ENCODE measurements at places on chromosomes 2 and 18.
A peak's percentile ranks its signal among the peaks of the same experiment; 100 is the strongest.

- DNase-seq, result no peak
Measured at GRCh38 chr2:30110773-30111172, 36.0 kb upstream of the YPEL5 start.

GRCh38 chr18:58225101-58225500 is 181.1 kb downstream of the NEDD4L start:
- peak; percentile 13 for DNase-seq

- DNase-seq, result no peak
Measured at GRCh38 chr2:162926907-162927306, 88.3 kb upstream of the KCNH7 start.

- DNase-seq, result no peak
Measured at GRCh38 chr2:103144837-103145236, 383.0 kb downstream of the TMEM182 start.

GRCh38 chr18:22311301-22311700 is 106.4 kb downstream of the CTAGE1 start:
- no peak for DNase-seq

- DNase-seq, result no peak
Measured at GRCh38 chr2:241729868-241730267, 4.6 kb upstream of the D2HGDH start.

GRCh38 chr2:218259099-218259961 is 1.5 kb upstream of the GPBAR1 start:
- DNase-seq, result no peak

GRCh38 chr2:12317814-12318426 is 398.8 kb upstream of the TRIB2 start:
- no peak for DNase-seq

GRCh38 chr2:127674241-127675209 is 805 bp downstream of the LIMS2 start:
- no peak for DNase-seq

- DNase-seq, result no peak
Measured at GRCh38 chr2:23250371-23250770, 134.6 kb upstream of the KLHL29 start.

DNA sequence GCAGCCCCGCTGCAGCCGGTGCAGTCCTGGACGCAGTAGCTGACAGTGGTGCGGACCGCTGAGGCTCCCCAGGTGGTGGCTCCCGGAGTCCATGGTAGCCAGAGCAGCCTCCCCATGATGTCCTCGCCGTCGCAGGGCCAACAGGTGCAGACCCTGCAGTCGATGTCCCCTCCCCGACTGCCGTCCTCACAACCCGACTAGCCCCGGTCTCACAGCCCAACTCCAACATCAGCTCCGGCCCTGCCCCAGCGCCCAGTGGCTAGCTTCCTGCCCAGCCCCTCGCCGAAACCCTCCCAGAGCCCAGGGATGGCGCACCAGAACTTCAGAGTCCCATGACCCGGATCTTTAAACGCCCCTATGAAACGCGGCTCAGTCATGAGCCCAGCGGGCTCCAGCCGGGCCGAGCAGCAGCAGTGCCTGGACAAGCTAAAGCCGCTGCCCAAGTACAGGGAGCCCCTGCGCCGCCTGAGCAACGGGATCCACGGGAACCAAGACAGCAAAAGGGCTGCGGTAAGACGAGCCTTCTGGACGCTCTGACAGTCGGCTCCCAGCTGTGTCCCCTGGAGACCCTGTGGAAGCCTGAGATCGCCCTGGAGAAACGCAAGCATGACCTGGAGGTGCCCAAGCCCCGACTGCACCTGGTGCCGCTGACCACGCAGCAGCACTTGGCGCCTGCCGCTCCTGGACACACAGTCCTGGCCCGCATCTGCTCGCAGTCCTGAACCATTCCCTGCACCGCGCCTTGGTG is 53.8 kb upstream of the TUBA3E start:
- no peak for DNase-seq

DNA sequence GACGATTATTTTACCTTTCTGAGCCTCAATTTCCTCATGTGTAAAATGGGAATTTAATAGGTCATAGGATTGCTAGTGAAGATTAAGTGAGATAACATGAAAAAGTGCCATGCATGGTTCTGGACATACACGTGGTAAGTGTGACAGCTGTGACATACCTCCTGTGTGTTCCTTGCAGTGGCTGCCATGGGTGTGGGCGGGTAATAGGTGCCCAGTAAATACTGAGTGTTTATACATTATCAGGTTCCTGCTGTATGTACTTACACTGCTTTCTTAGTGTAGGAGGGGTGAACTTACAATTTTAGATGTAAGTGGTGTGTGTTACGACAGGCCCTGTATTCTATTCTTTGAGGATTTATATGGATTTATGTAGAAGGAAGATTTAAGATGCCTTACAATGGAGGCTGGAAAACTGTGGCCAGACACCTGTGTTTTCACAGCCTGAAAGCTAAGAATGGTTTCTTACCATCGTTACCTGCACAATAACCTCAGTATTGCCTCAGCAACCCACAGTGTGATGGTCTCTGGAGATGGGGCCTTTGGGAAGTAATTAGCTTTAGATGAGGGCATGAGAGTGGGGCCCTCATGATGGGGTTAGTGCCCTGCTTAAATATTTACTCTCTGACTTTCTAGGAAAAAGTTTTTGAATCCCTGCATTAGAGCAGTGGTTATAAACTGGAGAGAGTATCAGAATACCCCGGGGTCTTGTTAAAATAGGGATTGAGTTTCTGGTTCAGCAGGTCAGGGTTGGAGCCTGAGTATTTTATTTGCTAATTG is 78.1 kb downstream of the ASAP2 start:
- no peak for DNase-seq

- no peak for DNase-seq
Measured at GRCh38 chr2:134465228-134466105, 211.6 kb downstream of the MGAT5 start.

GRCh38 chr2:240711296-240711695 is 19.6 kb downstream of the AQP12A start:
- DNase-seq, result no peak

- peak; percentile 36 for DNase-seq
Measured at GRCh38 chr18:11995445-11996189, 14.3 kb downstream of the IMPA2 start.

GRCh38 chr2:230784795-230785194 is 72.2 kb downstream of the CAB39 start:
- no peak for DNase-seq

DNA sequence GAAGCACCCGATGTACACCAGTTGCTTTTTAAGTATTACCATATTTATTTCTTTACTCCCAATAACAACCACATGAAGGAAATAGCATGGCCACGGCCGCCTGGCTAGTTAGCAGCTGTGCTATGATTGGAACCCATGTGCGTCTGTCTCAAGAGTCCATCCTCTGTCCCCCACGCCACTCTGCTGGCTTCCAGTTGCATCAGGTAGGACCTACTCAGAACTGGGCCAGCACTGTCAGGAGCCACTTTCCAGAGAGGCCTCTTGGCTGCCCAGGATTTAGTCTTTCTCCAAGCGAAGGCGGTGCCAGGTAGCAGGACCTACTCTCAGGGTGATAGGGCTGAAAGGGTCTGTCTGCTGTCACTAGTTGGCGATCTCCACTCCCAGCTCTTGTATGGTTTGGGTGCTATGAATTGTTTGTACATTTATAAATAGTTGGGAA is 22.1 kb downstream of the ASB18 start:
- no peak for DNase-seq

Data from stimulated activated CD4-positive, alpha-beta T cell treated with anti-CD3 and anti-CD28 coated beads, Interleukin-2, amount 100 ng/mL, for 48 hours (primary cell).